Dermis microvascular lymphatic vessel endothelial cell (primary cell): ENCODE measurements at places on chromosomes 6 and 20. TPM values are rescaled to one million over a fixed set of nuclear protein-coding genes. Genes with fewer than 3 reads are reported as not detected.

DNA sequence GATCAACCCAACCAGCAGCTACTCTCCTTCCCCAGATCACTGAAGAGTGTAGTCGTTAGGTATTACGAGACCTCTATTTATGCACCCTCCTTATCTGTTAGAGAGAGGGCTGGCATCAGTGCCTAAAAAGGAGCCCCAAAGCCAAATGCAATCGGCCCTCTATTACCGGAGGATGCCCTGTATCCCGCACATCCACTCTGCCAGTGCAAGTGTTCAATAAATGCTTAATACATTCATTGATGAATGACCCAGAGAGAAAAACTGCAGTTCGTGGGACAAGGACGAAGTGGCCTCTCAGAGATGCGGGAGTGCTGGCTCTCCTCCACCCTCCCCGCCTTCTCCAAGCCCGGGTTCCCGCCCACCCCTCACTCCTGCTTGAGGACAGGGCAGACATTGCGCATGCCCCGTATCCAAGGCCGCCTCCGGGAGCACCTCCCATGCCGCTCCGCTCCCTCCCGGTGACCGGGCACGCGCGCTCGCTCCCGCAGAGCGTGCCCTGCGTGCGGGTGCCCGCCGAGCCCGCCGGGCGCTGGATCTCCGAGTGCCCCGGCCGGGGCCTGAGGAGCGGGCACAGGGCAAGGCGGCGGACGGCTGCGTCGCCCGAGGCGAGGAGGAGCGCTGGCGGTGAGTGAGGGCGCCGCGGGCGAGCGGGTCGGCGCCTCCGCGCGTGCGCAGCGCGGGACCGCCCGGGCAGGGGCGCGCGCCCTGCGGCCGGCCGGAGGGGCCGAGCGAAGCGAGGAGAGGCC is 27.2 kb upstream of the BTBD3 start:
- DNase-seq: peak; percentile 82

DNA sequence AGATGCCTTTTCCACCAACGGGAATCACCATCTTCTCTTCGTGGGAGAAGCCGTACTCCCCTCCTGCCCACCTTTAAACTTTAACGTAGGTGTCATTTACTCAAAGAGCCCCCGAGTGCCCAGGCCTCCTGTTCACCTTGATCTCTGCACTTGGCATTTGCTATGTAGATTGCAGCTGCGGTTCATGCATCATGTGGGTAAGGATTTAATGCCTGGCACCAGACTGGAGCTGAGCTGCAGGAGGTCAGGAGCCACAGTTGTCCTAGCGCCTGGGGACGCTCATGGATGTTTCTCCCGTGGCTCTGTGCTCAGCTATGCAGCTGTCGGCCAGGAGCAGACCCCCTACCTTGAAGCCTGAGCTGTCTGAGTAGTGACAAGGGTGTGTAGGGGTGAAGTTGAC is 133.7 kb downstream of the CDH4 start:
- DNase-seq: no peak

CST7 gene
- not detected in 2 replicates for total RNA-seq

- no peak for DNase-seq
Observed at GRCh38 chr6:25229671-25230321, 49.4 kb upstream of the CARMIL1 start.

ELOVL5 gene
- 76.3 and 83.2 TPM in 2 replicates for total RNA-seq
